ENCODE measurements at places on chromosomes 4 and X.

DNA sequence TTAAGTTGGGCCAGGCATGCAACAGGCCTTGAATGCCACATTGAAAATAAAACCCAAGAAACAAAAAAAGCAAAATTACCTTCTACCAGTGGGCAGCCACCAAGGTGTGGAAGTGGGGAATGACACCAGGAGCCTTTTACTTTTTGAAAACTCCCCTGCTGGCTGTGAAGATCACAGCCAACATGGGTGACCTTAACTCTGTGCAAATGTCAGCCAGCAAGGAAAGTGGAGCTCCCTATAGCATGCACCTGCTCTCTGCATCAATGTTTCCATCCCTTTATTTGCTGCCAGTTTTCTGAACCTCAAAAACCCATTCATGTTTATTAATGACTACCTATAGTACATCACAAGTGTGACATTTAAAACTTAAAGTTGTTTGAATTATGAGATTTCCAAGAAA is 63.7 kb downstream of the HS3ST1 start:
- DNase-seq, result no peak

DNA sequence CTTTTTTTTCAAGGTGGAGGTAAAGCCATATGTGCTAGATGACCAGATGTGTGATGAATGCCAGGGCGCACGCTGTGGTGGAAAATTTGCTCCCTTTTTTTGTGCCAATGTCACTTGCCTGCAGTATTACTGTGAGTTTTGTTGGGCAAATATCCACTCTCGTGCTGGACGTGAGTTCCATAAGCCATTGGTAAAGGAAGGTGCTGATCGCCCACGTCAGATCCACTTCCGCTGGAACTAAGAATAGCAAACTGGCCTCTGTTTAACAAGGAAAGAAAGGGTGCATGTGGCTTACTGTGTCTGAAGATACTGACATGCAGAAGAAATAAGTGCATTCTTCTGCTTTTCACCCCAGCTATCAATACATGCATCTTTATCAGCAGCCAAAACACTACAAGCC is 63.9 kb downstream of the CPEB2 start:
- DNase-seq, result no peak

GRCh38 chr4:1770245-1770644 is 22.8 kb upstream of the FGFR3 start:
- no peak for DNase-seq

- DNase-seq, result no peak
These were observed 267.4 kb downstream of the ANK2 start for GRCh38 chr4:113316879-113317278.

- no peak for DNase-seq
These were observed 6.3 kb downstream of the CPE start for GRCh38 chr4:165385126-165385525.

- DNase-seq, result no peak
These were observed 127.9 kb upstream of the AMOT start for GRCh38 chrX:112968351-112969133.

GRCh38 chrX:136574548-136574947 is 42.5 kb downstream of the VGLL1 start:
- DNase-seq, result no peak

- DNase-seq, result peak; percentile 10
These were observed at the start of gene FGD1 for GRCh38 chrX:54495814-54496516. FGD1 (minus strand) TSS chrX:54496234; CDS start chrX:54495432, 802 bp downstream.

DNA sequence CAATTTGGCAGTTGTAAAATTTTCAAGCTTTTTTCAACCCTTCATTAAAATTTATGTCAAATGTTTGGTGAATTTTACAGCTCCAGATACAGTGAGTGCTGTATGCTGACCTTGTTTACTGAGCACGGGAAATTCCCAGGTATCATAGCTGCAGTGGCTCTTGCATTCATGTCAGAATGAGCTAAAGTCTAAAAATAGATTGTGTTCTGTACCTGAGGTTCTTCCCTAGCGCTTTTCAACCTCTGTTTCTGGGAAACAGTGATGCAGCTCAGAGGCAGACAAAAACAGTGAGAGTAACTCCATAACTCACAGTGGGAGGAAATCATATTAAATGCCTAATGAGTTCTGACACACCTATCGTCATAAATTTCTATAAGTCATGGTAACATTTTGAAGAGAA is 393.8 kb upstream of the GNPDA2 start:
- DNase-seq, result no peak

DNA sequence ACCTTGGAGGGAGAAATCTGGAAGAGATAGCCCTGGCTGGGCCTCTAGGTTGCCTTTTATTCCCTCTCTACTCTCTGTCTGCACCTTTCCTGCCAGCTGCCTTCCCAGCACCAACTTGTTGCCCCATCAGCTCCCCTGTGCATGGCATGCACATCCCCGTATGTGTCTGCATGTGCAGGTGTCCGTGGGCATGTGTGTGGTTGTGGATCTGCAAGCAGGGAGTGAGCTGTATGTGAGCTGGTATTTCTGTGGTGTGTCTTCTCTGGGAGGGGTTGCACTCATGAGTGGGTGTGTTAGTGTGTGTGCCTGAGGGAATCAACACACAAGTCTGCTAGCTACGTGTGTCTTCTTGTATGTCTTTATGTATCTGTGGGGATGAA is 9.9 kb downstream of the L1CAM start:
- no peak for DNase-seq

GRCh38 chr4:79526641-79527565 is 118.9 kb upstream of the GK2 start:
- DNase-seq, result no peak
